ENCODE measurements at places on chromosomes 6 and 20.

DNA sequence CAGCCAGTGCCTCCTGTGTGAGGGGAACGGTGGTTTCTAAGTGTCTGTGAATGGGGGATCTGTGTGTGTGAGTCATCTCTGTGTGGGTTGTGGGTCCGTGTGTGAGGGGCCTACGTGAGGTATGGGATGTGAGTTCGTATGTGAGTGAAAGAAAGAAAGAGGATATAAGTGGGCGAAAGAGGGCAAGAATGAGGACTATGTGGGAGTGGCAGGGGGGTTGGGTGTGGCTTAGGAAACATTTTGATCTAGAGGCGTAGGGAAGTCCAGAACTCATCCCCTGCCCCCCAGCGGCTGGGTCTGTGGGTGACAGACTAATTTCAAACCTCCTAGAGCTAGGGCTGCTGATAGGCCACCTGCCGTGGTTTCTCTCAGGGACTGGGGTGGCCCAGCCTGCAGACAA, 35.5 kb downstream of the DHX35 start:
- peak; percentile 41 for DNase-seq

DNA sequence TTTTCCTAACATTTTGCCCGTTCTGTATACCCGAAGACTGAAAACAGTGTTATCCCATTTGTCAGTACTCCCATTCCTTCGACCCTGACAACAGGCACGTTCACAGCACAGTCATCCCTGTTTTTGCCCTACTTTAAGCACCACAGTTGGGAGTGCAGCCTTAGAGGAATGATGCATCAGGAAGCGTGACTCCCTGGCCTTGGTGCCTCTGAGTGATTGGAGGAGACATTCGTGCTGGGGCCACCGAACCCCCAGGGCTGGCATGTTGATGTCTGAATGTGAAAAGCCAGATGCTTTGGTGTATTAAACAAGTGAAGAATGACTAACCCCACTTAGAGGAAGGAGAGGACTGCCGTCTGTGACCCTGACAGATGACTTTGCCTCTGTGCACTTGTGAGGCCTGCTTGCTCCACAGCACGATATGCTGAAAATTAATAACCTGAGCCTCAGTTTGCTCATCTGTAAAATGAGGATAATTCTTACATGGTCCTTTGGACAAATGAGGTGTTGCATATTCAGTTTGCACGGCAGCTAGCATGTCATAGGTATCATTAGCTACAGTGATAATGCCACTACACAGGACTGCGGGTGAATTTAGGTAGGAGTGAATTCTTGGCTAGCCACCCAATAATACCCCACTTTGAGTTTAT, 36.0 kb downstream of the STK35 start:
- no peak for DNase-seq

DNA sequence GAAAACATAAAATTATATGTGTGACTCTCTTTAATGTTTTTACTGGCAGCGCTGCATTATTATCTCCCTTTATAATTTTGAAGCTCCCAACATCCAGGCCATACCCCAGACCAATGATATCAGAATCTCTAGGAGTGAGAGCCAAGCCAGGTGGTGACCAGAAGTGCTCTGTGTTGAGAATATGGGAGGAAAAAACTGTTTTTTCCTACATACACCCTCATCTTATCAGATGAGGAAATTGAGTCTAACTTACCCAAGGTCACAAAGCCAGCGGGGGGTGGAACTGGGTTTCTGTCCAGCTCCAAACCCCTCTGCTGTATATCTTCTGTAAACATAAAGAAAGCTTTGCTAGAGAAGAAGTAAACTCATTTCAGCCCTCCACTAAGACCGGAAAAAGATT, 42.5 kb downstream of the LY86 start:
- DNase-seq, result no peak

DNA sequence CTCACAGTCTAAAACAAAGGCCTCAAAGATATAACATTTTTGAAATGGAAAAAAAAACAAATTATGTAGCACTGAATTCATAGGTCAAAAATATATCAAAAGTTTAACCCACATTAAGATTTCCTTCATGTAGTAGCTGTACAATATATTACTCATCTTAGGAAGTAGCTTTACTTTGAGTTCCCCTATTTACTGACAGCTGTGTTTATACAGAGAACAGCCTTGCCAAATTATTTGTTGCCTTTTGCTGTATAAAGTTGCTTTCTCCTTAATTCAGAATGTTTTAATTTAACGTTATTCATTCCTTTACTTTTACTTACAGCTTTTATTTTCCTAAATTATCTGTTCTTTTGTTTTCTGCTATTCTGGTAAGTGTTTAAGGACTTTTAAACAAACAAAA, 181.0 kb downstream of the COL12A1 start:
- DNase-seq, result no peak

DNA sequence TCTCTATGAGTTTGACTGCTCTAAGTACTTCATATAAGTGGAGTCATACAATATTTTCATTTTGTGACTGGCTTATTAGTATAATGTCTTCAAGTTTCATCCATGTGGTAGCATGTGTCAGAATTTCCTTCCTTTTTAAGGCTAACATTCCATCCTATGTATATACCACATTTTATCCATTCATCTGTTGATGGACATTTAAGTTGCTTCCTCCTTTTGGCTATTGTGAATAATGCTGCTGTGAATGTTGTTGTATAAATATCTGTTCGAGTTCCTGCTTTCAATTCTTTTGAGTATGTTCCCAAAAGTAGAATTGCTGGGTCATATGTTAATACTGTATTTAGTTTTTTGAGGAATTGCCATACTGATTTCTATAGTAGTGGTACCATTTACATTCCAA, 79.5 kb downstream of the PTPRA start:
- DNase-seq, result no peak

- no peak for DNase-seq
Observed at GRCh38 chr6:45448417-45449389, 71.0 kb upstream of the SUPT3H start.

GRCh38 chr6:104017410-104018381, 842.0 kb downstream of the HACE1 start:
- DNase-seq, result no peak

DNA sequence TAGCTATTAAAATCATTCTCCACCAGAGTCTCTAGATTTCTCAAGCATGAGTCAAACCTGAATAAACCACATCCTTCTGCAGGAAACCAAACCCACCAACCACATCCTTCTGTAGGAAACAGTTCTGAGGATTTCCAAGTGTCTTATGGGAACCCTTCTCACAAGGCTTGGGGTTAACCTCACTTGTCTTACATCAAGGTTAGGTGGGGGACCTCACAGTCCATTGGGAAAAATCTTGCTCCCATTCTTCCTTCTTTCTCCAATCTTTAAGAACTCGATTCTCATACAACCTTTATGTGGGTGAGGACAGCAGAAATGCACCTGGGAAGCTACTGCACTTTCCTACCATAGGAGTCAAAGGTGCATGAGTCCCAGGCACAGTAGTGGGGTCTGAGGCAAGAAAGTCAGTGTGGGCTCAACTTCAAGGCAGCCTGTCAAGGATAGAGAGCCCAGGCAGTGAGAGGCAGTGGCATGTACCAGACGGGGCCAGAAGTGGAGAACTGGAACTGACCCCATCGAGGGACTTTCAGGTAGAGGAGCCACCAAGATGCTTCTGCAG, 114.5 kb downstream of the SLC22A3 start:
- DNase-seq, result no peak

GRCh38 chr6:20302168-20302567, 89.9 kb upstream of the MBOAT1 start:
- DNase-seq, result no peak

DNA sequence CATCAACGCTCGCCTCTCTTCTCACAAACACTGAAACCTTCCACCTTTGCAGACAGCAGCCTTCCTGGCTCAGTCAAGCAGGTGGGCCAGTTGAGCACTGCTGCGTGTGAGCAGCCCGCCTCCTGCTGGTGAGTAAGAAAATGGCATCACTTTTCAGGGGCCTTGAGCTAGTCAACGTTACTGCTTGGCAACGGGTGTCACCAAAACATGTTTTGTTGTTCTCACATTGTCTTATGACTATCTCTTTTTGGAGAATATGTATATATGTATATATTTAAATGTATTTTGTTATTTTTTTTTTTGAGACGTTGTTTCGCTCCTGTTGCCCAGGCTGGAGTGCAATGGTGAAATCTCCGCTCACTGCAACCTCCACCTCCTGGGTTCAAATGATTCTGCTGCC, 97.0 kb upstream of the AGPAT4 start:
- peak; percentile 86 for DNase-seq

DNA sequence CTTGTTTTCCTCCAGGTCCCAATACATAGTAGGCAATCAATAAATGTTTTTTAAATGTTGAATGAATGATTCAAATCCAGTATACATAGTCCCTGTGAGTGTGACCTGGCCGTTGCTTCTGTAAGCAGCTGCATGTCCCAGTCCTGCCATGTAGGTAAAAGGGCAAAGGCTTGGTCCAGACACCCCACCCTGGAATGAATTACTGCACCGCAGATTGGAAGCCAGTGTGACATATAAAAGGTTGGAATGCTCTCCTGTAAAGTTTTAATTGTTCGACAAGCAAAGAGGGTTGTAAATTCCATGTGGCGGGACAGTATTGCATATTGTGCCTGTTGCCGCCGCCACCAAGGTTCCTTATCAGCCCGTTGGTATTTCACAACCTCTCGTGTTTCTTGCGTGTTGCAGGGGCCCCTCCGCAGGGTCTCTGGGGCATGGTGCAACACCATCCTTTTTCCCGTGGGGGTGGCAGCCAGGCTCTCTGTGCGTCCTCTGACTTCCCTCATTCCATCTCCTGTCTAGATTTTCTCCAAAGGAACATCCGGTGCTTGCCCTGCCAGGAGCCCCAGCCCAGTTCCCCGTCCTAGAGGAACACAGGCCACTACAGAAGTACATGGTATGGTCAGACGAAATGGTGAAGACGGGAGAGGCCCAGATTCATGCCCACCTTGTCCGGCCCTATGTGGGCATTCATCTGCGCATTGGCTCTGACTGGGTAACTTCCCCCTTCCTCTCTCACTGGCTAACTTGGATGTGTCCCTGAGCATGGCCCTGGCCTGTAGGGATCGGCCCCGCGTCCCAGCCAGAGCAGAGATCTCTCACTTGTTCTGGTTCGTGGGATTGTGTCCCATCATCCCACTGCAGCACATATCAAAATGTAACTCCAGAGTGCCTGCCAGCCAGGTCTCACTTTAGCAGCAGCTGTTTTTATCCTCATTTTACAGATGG, 20.3 kb downstream of the POFUT1 start:
- DNase-seq, result no peak

DNA sequence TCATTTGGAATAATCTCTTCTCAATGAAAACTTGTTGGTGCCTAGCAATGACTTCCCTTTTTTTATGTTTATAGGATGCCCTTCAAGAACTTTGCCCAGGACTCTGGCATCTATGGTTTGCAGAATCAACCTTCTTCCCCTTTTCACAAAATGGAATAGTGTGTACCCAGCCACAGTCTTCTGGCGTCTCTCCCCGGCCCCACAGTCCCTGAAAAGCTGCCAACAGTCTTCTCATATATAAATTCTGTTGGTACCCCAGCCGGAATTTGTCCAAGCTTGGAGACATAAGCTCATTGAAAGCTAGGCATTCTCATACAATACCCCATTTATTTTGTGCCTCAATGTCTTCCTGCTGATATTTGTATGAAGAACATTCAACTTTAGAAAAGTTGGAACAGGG, 26.4 kb upstream of the MCM3 start:
- DNase-seq, result no peak

GRCh38 chr20:58043236-58044140, 185.0 kb downstream of the ANKRD60 start:
- DNase-seq, result no peak

- DNase-seq, result no peak
Observed at GRCh38 chr20:8930726-8931125, 138.2 kb upstream of the PLCB4 start.

DNA sequence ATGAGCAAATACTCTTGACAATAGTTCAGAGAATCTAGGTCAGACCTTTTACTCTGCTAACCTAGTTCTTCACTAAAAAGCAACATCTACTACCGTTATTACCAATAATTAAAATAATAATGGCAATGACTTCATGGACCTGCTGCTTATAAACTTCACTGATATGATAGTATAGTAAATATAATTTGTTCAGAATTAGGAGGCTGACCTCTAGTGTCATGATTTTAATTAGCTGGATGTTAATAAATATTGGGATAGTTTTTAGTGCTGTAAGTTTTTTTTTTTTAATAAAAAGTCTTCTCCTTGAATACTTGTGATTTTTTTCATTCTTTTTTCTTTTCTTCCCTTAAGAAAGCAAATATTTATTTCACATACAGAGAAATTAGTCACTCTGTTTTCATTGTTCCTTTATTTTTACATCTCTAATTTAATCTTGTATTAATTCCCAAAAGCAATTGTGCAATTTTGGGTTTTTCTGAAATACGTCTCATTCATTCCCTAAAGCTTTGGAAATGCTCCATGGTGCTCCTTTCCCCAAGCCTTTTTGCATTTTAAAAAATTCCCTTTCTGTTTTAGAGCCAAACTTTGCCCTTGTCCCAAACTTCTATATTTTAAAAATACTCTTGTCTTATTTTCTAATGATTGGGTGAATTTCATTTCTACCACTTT, 46.6 kb upstream of the UST start:
- peak; percentile 31 for DNase-seq

DNA sequence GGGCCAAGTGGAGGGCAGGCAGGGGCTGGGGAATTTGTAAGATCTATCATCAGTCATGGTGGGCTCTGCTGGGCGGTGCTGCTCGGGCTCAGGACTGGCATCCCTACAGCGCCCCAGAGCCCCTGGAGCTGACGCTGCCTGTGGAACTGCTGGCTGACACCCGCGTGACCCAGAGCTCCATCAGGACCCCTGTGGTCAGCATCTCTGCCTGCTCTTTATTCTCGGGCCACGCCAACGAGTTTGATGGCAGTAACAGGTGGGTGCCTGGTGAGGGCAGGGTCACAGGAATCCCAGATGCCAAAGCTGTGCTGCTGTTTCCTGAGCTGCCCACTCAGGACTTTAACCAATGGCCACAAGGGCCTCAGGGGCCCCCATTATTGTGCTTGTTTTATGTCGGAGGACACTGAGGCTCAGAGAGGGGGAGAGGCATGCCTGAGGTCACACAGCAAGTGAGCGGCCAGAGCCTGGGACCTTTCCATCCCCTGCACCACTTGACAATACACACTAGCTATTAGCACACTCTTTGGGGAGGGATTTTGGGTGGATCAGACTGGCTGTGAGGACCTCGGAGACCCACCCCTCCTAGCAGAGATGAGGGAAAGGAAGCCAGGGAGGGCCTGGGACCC, 6.3 kb downstream of the BPIFB2 start:
- no peak for DNase-seq

GRCh38 chr6:24376871-24377270, 19.0 kb upstream of the DCDC2 start:
- DNase-seq, result no peak

DNA sequence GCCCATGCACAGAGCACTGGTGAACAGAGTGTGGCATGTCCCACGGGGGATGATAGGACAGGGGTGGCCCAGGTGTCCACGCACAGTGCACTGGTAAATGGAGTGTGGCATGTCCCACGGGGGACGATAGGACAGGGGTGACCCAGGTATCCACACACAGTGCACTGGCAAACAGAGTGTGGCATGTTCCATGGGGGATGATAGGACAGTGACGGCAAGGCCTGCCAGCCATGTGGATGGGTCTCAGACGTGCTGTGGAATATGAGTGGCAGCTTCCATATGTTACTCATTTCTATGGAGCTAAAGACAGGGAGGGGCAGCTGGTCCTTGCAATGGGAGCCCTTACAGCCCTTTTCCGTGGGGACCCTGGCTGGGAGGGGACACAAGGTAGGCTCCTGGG, 168.7 kb downstream of the CDH4 start:
- DNase-seq, result no peak

GRCh38 chr20:56453352-56453751, 15.1 kb upstream of the RTF2 start:
- peak; percentile 38 for DNase-seq

All from NAMALWA (cell line).